Activated effector memory CD4-positive, alpha-beta T cell treated with anti-CD3 and anti-CD28 coated beads, Interleukin-2, amount 50 U/mL, for 16 hours (primary cell): ENCODE measurements at places on chromosomes 6 and 20.

DNA sequence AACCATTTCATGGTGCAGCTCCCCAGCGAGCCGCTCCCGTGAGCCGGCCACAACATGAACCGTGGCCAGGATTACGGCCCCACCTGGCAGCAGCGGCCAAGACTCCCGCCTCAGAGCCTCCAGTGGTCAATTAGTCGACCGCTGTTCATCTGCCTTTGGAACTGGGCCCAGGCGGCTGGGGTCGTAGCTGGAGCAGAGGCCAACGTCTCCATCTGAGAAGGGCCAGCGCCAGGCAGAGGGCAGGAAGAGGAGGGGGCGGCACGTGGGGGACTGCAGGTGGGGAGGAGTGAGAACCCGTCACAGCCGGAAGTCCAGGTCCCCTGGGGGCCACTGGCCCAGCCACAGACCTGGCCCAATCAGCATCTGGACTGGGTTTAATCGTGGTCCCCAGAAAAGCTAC lies 184.3 kb downstream of the TAF4 start:
- no peak for DNase-seq

GRCh38 chr20:4230651-4231050 lies 215.3 kb upstream of the RNF24 start:
- no peak for DNase-seq

DNA sequence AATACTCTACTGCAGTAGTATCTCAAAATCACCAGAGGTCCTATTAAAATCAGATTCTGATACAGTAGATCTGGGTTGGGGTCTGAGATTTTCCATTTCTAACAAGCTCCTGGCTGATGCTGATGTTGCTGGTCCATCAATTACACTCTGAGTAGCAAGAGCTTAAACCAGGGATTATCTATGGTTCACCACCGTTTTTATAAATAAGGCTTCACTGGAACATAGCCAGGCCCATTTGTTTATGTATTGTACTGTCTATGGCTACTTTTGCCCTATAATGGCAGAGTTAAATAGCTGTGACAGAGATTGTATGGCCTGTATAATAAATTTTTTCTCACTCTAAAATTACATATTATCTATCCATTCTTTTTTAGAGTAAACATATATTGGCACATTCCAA lies 53.0 kb downstream of the NUDT3 start:
- DNase-seq: no peak

GRCh38 chr6:89970072-89970471 lies 75.8 kb downstream of the GJA10 start:
- no peak for DNase-seq

- DNase-seq: no peak
These were observed 115.4 kb downstream of the SLX4IP start for GRCh38 chr20:10550204-10551118.

DNA sequence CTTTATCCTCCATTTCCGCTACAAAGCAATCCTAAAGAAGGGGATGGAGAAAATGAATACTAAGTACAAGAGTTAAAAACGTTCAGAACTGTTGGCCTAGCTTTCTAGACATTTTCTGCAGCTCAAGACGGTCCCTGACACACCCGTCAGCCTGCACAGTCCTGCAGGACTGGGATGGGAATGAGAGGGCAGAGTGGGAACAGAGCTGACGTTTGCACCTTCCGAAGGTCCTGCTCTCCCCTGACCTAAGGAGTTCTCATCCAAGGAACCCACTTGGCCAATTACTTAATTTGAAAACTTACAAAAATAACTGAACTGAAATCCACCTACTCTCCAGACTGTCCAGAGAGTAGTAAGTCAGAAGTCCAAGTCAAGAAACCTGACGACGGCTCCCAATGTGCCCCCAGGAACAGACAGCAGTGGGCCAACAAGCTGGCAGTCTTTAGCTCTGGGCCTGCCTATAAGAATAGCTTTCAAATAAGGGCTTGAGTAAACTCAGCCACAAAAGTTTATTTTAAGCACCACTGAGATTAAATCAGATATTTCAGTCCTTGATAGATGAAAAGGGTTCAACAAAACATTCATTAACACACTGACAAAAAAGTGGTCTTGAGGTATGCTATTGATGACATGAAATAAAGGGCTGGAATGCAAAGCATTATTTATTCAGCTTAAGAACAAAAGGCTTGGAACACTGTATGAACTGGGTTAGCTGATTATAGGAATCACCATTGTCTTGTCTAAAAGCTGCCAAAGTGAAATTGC lies 76.8 kb downstream of the CNKSR3 start:
- DNase-seq: no peak

- no peak for DNase-seq
These were observed 6.1 kb upstream of the AFG1L start for GRCh38 chr6:108288742-108289141.

GRCh38 chr20:50797142-50797541 lies 2.3 kb downstream of the BCAS4 start:
- DNase-seq: no peak

GRCh38 chr6:139778106-139778505 lies 403.7 kb upstream of the CITED2 start:
- DNase-seq: no peak
